ENCODE measurements at places on chromosomes 2 and 18.
A peak's percentile ranks its signal among the peaks of the same experiment; 100 is the strongest.

DNA sequence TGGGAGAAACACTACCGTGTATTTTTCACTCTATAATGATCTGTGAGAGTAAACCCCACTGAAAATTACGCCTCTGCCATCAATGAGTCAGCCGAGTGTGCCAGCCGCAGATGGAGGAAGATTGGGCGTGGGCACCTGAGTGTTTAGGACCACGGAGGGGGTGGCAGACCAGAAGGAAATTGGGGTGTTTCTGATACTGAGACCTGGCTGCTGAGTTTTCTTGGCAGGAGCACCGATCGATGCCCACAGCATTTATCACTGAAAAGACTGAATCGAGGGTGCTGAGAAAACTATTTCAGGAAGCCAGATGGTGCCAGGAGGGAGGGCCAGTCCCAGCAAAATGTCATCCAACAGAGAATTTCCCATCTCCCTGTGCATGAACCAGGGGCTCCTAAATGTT is 91.9 kb upstream of the TPO start:
- DNase-seq, result no peak

GRCh38 chr2:126963390-126963789 is 64.7 kb downstream of the TEX51 start:
- no peak for DNase-seq

DNA sequence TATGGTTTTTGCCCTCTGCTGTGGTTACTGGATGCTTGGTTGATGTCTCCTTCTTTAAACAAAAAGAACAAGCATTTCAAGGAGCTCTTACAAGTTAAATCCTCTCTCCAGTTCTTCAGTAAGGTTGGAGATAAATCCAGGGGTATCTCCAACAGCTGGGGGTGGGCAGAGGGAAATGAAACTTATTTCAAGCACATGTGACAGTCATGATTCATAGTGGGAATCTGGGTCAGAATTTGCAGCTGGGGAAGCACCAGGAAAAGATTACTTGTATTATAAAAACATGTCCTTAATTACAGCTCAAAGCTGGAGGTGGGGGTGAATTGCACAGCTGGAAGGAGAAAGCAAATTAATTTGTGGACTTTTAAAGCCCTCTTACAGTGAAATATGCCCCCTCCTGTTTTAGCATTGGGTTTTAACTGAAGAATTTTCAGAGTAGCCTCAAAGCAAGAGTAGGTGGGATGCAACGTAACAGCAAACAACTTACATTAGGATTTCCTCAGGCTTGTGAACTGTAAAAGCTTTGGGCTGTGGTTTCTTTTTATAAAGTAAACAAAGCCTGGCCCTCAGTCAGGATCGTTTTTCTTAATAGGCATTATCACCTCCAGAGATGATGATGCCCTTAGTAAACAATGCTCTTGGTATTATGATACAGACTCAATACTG is 596.4 kb downstream of the NYAP2 start:
- no peak for DNase-seq

DNA sequence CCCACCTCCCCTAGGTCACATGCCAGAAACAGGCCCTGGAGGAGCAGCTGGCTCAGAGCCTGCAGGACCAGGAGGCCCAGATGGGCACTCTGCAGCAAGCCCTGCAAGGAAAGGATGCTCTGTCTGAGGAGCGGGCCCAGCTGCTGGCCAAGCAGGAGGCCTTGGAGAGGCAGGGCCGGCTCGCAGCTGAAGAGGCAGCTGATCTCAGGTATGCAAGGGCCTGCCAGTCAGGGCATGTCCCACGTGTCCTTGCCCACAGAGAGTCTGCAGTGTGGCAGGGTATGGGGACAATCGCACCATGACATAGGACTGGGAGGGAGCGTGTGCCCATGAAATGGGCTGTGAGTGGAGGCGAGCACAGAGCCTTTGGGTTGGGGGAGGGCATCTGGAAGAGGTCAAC is 39.9 kb downstream of the CROCC2 start:
- no peak for DNase-seq

- no peak for DNase-seq
These were observed 683.0 kb downstream of the DSC3 start for GRCh38 chr18:30359521-30359920.

GRCh38 chr2:3547915-3548314 is 10.2 kb downstream of the RNASEH1 start:
- no peak for DNase-seq

GRCh38 chr2:202064171-202064880 is 8.7 kb upstream of the KIAA2012 start:
- DNase-seq, result peak; percentile 34

DNA sequence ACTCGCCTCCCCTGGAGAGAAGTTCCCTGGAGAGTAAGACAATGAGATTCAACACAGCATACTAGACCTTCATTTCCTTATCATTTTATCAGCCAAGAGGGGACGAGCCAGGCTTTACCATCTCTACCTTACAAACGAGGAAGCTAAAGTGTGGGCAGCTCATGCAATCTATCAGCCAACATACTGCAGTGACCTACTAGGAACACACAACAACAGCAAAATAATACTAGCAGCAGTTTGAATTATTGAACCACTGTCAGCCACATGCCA is 60.0 kb upstream of the TEX51 start:
- no peak for DNase-seq

- DNase-seq, result no peak
These were observed 371.3 kb upstream of the HS6ST1 start for GRCh38 chr2:128689971-128690370.

- no peak for DNase-seq
These were observed 32.1 kb downstream of the TOGARAM2 start for GRCh38 chr2:29013057-29013780.

GRCh38 chr2:190713471-190713870 is 64.6 kb downstream of the NAB1 start:
- no peak for DNase-seq

- no peak for DNase-seq
These were observed 1024.1 kb upstream of the KLHL29 start for GRCh38 chr2:22360735-22361374.

GRCh38 chr2:168639441-168639898 is 163.0 kb upstream of the NOSTRIN start:
- DNase-seq, result no peak

DNA sequence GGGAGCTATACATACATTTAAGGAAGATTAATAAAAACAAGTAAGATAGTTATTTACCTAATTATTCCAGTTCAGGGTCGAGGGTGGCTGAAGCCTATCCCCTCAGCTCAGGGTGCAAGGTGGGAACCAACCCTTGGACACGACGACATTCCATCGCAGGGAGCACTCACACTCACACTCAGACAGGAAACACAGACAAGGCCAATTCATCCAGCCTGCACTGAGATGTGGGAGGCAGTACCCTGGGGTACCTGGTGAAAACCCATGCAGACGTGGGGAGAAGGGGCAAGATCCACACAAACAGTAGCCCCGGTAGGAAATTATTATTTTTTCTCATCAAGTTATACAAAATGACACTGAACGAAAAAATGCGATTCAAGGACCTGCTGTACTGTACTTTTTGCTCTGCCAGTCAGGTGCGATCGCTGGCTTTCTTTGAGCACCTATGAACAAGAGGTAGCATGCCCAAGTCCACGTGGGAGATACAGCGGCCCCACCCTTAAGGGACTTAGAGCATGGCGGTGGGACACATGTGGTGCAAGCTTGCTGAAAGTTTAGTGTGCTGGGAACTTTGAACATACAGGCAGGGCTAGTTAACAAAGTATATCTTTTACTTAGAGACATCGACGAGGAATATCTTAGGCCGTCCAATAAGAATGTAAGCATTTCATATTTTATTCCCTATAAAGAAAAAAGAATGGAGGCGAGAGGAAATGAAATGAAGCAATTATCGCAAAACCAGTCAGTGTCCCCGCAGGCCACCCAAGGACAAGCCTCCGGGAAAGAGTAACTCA is 624 bp downstream of the METTL8 start:
- DNase-seq, result peak; percentile 3

- DNase-seq, result no peak
These were observed 9.8 kb upstream of the PAPOLG start for GRCh38 chr2:60746318-60746717.
